Stimulated activated CD8-positive, alpha-beta memory T cell treated with anti-CD3 and anti-CD28 coated beads, Interleukin-12 subunit alpha, Interleukin-12 subunit beta, amount 100 ng/mL, for 1 hour (primary cell): ENCODE measurements at places on chromosomes 5 and 9.

DNA sequence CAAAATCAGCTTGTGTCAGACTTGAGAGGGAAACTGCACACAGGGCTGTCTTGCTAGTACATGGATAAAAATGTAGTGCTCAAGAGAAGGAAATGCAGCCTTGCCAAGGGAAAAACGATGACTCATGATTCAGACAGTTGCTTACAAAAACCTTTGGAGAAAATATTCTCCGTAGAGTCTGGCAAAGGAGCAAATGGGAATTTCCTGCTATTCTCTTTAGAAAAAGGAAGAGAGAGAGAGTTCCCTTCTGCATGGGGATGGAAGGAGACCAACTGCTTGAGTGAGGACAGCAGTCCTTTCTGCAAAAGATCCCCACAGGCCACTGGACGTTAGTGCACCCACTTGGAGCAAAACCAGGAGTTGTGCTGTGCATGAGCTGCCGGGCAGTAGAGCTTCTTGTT, 7.6 kb downstream of the IFNB1 start:
- no peak for DNase-seq

GRCh38 chr5:34533582-34534522, 122.3 kb upstream of the RAI14 start:
- no peak for DNase-seq

- DNase-seq, result no peak
Measured at GRCh38 chr5:14272548-14273205, 129.5 kb downstream of the TRIO start.

DNA sequence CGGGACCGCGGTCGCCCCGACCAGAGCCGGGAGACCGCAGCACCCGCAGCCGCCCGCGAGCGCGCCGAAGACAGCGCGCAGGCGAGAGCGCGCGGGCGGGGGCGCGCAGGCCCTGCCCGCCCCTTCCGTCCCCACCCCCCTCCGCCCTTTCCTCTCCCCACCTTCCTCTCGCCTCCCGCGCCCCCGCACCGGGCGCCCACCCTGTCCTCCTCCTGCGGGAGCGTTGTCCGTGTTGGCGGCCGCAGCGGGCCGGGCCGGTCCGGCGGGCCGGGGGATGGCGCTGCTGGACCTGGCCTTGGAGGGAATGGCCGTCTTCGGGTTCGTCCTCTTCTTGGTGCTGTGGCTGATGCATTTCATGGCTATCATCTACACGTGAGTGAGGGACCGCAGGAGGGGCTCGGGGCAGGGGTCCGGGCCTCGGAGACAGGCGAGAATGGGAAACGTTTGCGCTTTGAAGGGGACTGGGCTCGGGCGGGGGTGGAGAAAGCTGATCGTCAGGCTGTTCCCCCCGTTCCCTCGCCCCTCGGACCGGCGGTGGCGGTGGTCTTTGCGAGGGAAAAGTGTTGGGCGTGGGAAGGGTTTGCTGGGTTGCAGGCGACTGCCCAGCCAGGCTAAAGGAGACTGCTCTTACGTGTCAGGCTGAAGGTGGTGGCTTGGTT, 457 bp downstream of the UGCG start:
- no peak for DNase-seq

DNA sequence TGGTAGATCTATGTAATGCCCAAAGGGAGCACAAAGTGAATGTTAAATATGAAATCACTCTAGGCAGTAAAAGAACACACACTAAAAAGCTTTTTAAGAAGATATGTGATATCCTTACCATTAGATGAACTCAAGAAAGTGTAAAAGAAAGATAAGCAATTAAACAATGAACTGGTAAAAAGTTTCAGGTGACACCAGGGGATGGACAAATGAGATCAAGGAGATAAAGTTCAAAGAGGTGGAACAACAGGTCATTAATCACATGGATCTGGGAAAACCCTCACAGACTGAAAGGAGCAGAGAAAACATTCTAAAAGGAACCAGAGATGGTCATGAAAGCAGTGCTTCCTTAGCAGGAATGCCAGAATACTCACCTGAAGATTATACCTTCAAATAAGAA, 40.7 kb downstream of the LHFPL2 start:
- no peak for DNase-seq

- DNase-seq, result no peak
Measured at GRCh38 chr5:72817076-72817481, 618 bp downstream of the TNPO1 start.

DNA sequence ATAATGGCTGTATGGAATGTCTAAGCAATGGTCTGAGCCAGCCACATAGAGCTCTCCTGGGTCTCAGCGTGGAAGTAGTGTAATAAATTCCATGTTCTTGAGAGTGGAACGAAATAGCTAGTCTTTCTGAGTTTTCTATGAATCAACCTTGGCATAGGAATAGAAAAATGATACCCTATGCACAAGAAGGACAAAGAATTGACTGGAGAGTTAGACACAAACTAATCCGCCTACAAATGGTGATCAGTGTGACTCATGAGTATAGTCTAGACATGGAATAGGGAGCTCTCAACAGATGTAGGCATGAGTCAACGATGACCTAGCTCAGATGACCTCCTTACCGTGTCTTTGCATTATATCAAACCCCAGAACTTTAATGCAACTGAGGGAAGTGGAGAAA, 256.8 kb upstream of the GRIN3A start:
- no peak for DNase-seq

DNA sequence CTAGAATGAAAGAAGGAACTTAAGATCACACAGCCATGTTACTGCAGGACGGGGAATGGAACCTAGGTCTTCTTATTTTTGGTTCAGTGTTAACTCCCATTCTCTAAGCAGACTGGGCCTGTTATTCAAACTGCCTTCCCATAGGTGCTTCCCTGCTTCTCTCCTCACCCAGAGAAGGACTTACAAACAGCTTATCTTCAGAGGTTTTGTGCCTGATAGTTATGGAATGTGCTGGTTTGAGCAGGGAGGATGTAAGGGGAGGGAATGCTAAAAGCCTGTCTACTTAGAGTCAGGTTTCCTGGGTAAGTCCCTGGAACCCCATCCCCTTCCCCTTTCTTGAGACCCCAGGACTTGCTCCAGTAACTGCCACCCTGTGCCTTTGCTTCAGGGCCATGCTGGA, 4.2 kb upstream of the PSMD5 start:
- no peak for DNase-seq
